ENCODE measurements at places on chromosomes 5 and 9.
A peak's percentile ranks its signal among the peaks of the same experiment; 100 is the strongest.

DNA sequence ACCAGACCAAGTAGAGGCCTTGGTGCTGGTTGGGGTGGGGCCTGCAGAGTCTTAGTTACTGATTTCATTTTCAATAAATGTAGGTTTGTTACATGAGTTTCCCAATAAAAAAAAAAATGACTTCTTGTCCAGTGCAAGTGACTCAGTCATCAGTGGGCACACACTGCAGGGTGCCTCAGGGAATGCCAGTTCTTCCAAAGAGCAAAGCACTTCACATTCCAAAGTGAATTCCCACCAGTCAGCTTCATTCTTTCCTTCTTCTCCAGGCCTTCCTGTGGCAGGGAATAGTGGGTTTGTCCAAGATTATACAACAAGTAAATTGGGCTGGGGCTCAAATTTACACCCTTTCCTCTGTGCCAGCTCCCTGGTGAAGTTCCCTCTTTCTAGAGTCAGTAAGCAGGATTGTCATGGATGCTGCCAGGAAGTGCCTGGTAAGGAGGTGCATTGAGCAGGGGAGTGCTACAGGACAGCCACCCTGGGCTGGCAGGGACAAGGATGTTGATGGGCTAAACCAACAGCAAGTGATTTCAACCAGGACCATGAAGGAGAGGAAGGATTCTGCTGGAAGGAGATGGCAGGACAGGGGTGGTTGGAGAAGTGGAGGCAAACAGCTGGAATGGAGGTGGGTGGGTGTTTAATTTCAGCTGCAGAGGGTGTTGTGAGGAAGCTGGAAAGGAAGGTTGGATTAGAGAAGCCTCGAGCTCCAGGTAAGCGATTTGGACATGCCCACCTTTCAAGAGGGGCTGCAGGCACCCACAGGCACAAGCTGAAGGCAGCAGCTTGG is 3.7 kb upstream of the B4GALT7 start:
- no peak for DNase-seq

DNA sequence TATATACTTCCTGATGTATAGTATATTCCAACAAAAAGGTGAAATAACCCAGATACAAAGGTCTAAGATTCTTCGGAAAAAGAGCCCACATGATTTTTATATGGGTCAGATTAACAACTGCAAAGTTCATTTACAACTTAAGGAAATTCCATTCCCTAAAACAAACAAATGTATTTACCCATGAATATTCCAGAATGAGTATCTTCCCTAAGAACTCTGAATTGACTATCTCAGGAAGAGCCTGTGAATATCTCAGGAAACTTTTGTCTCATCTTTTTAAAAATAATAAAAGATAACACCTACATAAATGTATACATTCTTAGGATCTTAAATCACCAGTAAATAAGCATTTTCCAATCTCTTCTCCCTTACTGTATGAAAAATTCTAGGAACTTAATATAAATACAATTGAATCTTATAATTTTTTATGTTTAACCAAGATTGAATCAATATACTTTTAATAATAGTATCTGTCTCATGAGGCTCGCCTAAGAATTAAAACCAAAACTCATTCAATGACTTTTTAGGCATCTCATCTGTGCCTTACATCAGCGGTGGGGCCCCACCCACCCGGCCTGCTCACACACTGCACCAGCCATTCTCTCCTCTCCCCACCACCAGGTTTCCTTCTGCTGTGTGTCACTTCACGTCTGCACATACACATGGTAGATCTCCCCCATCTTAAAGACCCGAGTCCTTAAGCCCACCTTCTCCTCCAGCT is 78.1 kb downstream of the RAPGEF1 start:
- DNase-seq = peak; percentile 74

GRCh38 chr5:56506211-56506965 is 273.3 kb upstream of the ANKRD55 start:
- no peak for DNase-seq

DNA sequence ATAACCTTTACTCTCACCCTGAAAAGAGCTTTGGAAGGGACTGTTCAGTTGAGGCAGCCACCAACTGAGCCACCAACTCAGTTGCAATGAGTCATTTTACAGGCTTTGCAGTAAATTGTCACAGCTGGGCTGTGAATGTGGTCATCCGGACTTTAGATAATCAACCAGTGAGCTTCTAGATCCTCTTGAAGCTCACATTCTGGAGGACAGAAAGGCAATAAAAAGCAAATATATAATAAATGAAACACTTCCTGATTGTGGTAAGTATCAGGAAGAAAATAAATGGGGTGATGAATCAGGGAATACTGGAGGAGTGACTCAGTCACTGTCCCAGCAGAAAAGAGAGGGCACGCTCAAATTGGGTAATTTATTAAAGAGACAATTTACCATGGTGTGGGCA is 13.2 kb upstream of the C5orf58 start:
- DNase-seq = no peak

- peak; percentile 6 for DNase-seq
Measured at GRCh38 chr5:55324815-55325418, 17.1 kb downstream of the MTREX start.

DNA sequence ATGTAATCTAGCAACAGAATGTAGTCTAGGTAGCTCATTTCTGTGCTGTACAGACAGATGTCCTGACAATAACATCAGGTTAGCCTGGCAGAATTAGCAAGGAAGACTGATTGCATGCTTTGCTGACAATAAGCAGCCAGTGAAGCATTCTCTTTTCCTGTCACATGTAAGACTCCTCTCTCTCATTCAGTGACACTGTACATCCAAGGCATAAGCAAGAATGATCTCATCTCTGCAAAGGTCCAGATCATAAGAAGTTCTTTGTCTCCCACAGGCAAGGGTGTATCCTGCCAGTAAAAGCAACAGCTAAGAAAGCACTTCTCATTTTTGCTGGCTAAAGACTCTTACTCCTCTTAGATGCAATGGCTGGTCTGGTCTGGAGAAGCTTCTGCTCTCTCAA is 861.8 kb downstream of the TAF11L14 start:
- DNase-seq = no peak

DNA sequence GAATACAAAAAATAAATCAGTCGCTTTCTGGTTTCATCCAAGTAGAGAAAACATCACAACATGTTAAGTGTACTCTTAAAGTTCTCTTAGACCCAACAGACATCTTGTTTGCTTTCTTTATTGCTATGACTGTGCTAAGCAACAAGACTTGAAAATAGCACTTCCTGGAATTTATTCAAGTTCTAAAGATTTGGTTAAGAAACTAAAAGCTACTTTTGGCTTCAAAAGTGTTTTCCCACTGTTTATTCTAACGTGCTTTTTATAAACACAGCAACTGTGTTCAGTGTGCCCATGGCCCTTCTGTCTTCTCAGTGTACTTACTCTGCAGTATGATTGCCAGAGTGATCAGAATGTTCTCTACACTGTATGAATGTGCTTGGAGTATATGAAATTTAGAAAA is 109.8 kb downstream of the GIN1 start:
- no peak for DNase-seq

DNA sequence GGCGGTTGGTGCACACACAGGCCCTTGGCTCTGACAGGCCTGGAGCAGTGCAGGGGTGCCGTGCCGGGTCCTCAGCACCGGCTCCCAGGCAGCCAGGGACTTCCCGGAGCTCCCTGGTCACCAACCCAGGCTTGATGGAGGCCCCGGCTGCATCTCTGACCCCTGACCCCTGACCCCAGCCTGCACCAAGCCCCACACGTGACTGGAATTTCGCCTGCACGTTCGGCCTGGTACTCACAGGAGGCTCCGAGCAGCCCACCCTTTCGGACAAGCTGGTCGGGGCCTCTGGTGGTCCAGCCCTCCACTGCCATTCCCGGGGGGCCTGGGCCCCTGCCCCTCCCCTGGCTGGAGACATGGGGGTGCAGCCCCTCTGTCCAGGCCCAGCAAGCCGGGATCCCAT is 25.4 kb upstream of the UBAC1 start:
- no peak for DNase-seq

GRCh38 chr5:124161266-124161665 is 585.2 kb downstream of the ZNF608 start:
- DNase-seq = no peak

GRCh38 chr9:105993116-105993854 is 298.9 kb downstream of the TMEM38B start:
- no peak for DNase-seq

DNA sequence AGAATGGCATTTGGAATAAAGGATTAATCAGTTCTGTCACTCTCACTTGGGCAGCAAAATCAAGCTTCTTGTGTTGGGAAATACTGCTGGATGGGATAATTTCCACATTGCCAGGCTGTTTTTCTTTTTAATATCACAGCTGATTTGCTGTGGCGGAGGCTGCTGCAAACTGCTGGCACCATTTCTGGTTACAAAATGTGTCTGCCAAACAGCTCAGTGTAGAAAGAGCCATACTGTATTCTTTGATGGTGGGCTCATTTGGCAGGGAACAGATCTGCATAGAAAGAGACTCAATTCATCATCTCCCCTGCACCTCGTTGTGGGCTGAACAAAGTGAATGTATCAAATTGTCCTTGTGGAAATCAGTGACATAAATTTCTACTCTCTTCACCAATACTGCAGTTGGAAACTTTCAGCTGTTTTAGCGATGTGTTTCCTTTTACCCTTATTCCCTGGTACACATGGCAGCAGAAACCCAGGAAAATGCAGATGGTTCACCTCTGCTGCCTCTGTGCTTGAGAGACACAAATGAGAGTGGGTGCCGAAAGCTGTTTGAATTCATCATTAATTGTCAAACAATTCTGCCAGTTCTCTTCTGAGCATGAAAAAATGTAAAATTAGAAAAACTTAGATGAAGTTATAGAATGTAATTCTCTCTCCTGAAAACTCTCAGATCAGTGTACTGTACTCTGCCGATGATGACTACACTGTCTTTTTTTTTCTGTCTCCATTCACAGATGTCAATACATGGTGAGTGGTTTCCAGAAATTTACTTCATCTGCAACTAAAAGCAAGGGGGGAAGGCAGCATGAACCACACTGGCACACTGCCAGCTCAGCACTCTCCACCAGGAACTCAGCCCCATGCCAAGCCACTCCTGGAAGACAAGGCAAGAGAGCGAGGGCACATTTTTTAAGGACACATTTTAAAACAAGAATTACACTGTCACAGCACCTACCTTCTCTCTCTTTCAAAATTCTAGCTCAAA is 75.0 kb downstream of the HMHB1 start:
- no peak for DNase-seq

DNA sequence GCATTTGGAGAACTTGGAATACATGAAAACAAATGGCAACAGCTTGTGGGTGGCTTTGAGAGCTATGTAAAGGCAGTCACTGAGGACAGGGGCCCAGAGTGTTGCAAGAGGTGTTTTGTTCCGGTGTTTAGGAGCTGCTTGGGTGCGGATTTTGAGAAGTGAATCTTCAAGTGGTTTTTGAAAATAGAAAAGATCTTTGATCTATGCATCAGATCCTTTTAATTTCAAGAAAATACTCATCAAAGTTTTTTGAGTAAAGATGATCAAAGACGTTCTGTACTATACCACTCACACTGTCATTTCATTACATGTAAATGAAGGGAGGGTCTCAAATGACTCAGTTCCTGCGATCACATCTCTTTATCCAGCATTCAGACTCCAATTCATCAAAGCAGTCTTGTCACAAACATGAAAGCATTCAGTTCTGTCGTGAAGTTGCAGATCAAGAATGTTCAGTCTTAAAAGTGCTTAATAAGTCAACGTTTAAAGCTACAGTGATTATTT is 112.5 kb downstream of the WDR41 start:
- DNase-seq = no peak

- no peak for DNase-seq
Measured at GRCh38 chr5:10329820-10330481, 22.2 kb upstream of the CMBL start.

DNA sequence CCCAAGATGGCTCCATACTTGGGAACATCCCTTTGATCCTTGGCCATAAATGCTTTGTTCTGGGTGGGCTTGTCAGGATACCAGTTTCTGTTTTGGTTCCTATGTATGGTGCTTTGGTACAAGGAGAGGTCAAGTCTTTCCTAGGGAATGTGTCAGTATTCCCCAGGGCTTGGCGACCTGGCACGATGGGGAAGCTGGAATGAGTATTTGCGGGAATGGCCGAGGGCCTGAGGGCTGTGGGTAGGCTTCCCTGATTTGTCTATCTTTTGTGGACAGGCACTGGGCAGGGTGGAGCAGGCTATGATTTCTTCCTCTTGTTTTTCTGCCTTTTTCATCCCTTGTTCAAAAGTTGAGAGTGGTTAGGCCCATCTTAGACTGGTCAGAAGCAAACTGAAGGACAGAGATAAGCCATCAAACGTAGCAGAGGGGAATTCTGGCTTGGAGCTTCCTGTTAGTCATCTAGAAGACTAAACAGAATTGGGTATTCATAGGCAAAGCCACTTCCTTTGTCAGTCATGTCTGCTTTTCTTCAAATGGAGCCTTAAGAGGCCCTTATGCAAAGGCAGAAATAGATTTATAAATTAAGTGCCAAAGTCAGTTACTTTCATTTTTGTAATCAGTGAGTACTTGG is 13.7 kb downstream of the DOCK2 start:
- no peak for DNase-seq

GRCh38 chr9:71446473-71447411 is 321.6 kb downstream of the CEMIP2 start:
- DNase-seq = no peak

GRCh38 chr5:176653401-176654385 is 6.4 kb downstream of the TSPAN17 start:
- peak; percentile 31 for DNase-seq

- DNase-seq = no peak
Measured at GRCh38 chr5:118653872-118654271, 334.5 kb downstream of the DTWD2 start.

GRCh38 chr5:33800241-33800950 is 91.4 kb downstream of the ADAMTS12 start:
- DNase-seq = no peak

DNA sequence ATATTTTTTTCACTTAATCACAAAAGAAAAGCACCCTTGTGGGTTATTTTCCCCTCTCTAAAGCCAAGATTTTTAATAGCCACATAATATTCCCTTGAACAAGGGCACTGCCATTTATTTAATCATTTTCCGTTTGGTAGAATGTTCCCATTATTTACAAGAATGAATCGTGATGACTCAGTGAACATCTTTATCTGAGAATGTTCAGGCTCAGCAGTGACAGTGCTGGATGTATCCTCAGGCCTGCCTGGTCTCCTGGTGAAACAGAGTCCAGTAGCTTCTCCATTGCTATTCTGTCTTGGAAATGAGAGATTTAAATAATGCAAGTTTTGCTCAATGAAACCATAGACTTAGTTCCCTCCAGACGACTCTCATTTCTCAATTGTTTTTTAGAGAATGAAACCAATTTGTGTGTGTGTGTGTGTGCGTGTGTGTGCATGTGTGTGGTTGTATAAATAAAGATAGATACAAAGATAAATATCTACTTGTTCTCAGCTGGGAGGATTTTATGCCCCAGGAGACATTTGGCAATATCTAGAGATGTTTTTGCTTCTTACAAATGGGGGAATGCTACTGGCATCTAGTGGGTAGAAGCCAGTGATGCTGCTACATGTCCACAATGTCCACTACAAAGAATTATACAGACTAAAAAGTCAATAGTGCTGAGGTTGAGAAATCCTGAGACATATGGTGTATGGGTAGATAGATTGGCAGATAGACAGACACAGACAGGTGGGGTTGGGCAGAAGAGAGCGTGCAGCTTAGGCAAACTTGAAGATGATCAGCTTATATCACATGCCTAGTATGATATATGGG is 55.0 kb downstream of the PAPPA start:
- no peak for DNase-seq

Data from CD8-positive, alpha-beta memory T cell (primary cell).